Activated CD8-positive, alpha-beta memory T cell treated with anti-CD3 and anti-CD28 coated beads for 48 hours (primary cell): ENCODE measurements at places on chromosomes 2 and 18.

GRCh38 chr2:181457741-181458425 is 697 bp downstream of the ITGA4 start:
- DNase-seq: peak; percentile 42

- DNase-seq: no peak
Measured at GRCh38 chr2:217261452-217261851, 401.6 kb upstream of the TNP1 start.

- DNase-seq: no peak
Measured at GRCh38 chr2:156098506-156098905, 234.0 kb downstream of the NR4A2 start.

- DNase-seq: no peak
Measured at GRCh38 chr2:45577441-45577840, 33.6 kb downstream of the SRBD1 start.
